Muscle of leg (tissue), 16 donors: ENCODE measurements at places on chromosomes 16 and 17. TPM values are rescaled to one million over a fixed set of nuclear protein-coding genes. Genes with fewer than 3 reads are reported as not detected.

GRCh38 chr17:13590441-13590840 lies 11.3 kb downstream of the HS3ST3A1 start:
- DNase-seq = no peak

The KRT13 gene
- not detected for polyA plus RNA-seq

The SLC6A2 gene
- polyA plus RNA-seq = 0.65 TPM

GRCh38 chr16:67246756-67247191 lies 507 bp downstream of the FHOD1 start:
- DNase-seq = peak; percentile 51

DNA sequence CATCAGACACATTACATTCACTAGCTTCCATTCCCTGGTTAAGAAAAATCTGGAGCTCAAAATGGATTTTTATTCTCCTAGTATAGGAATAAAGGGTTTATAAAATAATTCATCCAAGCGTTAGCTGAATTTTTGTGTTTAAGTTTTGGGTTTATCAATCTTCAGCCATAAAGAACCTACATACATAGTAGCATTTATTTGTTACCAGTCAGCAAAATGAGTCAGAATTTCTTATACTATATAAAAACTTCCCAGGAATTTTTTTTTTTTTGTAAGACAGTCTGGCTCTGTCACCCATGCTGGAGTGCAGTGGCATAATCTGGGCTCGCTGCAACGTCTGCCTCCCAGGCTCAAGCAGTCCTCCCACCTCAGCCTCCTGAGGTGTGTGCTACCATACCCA lies 40.2 kb upstream of the SLC12A3 start:
- DNase-seq = no peak

DNA sequence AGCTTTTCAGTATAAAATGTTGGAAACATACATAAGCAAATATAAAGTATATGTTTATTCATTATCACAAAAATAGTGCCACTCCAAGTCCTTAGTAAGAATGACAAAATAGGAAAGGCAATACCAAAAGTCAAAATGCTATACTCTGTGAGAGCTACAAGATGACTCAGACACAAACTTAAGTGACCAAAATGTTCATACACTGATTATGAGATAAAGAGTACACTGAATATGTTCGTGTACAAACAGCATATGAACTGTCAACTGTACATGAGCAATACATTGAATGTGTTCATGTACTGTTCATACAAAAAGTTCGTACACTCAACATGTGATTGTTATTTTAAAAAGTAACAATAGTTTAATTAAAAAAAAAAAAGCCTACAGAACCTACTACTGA lies 103.3 kb downstream of the CA4 start:
- DNase-seq = no peak
